ENCODE measurements at places on chromosomes 3 and 15.

GRCh38 chr3:29311795-29312194, 30.9 kb downstream of the RBMS3 start:
- no peak for DNase-seq

GRCh38 chr15:73989001-73989798, 2.9 kb downstream of the STOML1 start:
- no peak for DNase-seq

DNA sequence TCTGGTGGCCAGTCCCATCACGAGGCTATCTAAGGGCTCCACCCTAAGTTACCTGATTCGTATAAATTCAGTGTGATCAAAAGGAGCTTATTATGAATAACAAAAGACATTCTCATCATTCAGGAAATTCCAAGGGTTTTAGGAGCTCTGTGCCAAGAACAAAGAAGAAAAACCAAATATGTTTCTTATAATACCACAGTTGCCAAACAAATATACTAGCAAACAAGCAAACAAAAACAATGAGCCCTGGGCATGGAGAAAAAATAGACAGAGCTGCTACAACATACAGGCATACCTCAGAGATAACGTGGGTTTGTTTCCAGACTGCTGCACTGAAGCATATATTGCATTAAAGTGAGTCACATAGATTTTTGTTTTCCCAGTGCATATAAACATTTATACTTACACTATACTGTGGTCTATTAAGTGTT, 20.2 kb upstream of the CFAP161 start:
- no peak for DNase-seq

DNA sequence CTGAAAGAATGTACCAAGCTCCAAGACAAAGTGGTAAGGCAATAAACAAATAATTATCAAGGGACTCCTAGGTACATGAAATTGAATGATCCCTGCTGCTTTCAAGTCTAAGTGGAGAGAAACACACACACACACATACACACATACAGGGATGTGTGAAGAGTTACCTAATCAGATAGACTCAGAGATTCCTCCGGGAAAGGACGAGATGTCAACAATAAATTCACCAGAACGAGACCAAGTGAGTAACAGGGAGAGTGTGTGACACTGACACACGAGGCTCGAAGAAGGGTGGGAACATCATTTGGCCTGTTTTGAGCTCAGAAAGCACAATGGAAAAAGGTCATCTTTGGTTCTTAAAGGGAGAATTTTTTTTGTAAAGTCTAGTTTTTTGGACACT, 13.4 kb downstream of the LRIG1 start:
- DNase-seq: no peak

DNA sequence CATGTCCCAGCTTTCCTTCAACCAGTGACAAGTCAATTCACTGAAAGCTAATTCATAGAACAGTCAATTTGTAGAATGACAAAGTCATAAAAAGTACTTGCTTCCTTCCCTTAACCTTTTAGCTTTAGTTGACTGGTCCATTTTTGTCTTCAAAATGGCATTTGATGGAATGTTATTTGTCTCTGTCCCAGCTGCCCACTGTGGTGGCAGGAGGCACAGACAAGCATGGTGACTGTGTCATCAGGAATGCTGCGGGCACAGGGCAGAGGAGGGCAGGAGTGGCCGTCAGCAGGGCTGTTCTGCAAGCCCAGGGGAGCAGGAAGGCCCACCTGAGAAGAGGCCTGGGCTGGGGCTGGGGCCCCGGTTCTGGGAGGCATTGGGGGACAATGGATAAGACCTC, 10.0 kb downstream of the IQSEC1 start:
- DNase-seq: no peak

DNA sequence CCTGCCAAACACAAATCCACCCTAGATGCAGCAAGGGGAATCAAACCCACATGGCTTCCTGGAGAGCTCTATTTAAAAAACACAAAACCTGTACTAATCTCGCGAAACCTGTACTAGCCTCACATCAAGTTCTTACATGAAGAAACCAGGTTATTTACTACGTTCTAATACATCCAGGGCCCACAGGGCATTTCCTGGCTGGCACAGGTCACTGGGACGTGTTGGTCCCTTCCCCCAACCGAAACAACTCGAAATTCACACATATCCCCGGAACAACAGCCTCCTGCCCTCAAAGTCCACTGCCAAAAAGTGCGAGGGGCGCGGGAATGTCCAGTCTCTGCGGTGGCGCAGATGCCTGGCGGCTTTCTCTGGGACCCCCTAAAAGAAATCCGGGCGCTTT, 955 bp downstream of the CDCP1 start:
- no peak for DNase-seq

GRCh38 chr3:3087279-3087678, 22.9 kb downstream of the IL5RA start:
- no peak for DNase-seq

- DNase-seq: no peak
Observed at GRCh38 chr3:29773481-29773880, 492.6 kb downstream of the RBMS3 start.

GRCh38 chr15:29094711-29095110, 174.9 kb downstream of the NSMCE3 start:
- no peak for DNase-seq

- no peak for DNase-seq
Observed at GRCh38 chr15:76147906-76148570, 88.3 kb downstream of the TMEM266 start.

DNA sequence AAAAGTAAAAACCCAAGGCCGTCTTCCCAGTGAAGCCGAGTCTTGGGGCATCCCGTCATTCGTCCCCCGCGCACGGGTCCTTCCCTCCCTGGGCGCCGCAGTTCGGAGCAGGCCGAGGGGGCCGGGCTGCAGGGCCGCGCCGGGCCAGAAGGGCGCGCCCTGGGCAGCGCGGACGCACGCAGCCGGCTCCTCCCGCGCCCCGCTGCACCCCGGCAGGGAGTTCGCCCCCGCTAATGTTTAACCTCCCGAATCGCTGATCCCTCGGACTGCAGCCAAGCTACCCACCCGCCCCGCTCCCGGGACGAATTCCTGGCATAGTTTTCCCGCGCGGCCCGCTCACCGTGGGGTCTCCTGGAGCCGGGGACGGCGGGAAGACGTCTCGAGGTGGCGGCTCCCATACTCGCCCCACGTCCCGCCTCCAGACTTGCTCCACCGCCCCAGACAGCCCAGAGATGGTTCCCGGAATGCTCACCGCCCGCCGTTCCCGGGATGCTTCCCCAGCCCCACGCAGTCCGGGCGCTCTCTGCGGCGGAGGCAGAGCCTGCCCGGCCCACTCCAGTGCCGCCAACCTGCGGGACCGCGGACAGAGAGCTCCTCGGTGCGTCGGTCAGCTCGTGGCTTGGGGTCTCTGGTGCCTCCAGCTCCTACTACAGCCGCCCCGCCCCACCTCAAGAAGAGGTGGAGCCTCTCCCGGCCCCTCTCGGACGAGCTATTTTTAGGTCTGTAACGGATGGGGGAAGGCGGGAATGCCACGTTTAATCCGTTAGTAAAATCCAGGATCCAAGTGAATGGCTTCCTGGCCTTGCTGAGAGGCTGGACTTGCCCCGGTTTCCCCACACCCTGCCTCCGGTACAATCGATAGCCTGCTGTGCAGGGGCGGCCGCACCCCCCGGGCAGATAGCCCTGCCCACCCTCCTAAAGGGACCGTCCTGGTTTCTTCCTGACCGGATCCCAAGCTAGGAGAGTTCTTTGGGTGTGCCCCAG, at the start of gene DZIP1L:
Gene DZIP1L (minus strand): TSS at position 621 of the 984 bp plus-strand sequence. CDS start 11,637 bp downstream, outside the sequence.
- DNase-seq: no peak

DNA sequence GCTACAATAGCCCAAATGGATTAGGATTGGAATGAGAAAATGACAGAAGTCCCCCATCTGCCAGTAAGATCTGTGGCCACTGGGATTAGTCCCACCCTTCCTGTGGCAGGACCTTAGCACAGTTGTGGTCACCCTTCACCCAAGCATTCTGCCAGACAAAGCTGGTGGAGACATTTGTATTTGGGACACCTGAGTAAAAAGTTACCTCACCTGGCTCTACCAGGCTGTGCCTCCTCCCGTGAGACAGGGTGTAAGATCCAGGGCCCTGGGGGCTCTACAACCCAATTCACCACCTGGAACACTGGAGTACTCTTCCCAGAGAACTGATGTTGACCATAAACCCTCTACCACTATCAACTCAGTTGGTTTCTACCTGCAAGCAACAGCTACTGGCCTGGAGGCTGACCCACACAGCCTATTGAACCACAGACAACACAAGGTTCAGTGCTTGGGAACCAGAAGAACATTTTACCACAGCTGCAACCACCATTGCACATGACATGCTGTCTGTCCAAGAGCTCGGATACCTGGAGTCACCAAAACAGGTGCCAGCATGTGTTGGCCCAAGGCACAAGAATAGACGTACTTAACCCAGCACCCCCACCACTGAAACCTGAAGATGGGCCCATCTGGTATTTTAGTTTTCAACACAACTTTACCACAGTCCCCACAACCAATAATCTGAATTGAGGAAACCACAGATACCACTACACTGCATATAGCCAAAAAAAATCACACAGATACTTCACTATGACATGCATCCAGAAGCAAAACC, 1686.7 kb downstream of the SI start:
- DNase-seq: no peak

GRCh38 chr3:191336833-191337232, 6.5 kb upstream of the UTS2B start:
- DNase-seq: no peak

GRCh38 chr15:65907661-65908060, 38.4 kb downstream of the RAB11A start:
- DNase-seq: no peak

DNA sequence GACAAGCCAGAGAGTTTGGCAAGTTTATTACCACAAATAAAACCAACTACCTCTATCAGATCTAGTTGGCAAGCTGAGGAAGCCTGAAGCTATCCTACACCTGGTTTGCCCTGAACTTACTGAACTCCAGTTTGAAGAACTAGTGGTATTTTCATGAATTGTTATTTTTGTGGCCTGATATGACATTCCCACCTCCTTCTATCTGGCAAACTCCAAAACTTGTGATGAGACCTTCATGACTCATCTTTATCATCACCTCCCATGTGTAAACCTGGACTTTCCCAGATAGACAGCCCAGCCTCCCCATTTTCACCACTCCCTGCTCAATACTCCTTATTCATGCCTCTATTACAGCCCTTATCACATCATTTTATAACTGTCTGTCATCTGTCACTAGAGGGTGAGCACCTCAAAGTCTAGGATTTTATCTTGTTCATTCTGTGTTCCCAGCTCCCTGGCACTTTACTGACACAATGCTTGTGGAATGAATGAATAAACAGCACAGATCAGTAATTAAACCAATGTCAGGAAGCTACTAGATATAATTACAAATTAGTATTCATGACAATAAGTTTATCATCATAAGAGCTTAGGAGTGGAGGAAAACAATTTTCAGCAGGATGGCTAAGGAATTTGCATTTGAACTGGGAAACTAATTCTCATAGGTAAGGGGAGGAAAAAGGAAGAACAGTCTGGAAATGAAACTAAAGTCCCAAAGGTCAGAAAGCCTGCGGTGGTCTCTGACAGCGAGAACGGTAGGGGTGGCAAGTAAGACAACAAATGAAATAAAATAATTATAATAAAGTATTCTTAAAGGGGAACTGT, 13.2 kb upstream of the TRANK1 start:
- no peak for DNase-seq

GRCh38 chr3:101862416-101863165, 13.3 kb downstream of the NFKBIZ start:
- DNase-seq: no peak

- DNase-seq: no peak
Observed at GRCh38 chr3:71430941-71431552, 152.5 kb downstream of the FOXP1 start.

GRCh38 chr15:63323798-63324563, 46.6 kb downstream of the APH1B start:
- no peak for DNase-seq

DNA sequence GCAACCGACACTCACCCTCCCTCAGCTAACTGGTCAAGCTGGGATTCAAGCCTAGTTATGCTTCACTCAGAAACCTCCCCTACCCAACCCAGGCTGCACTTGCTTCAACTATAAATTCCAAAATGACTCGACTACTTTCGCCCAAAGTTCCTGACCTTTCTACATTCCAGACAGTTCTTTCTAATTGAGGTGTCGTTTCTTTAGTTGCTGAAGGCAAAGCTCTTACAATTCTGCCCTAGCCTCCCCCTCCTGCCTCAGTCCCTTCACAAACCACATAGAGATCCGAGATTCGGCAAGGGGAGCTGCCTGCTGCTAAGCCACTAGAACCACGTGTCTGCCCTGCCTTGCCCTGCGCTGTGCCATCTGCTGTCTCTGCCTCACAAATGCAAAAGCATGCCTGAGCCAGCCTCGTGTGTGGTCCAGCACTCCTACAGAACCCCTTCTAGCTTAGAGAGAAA, 74.7 kb upstream of the SH3GL3 start:
- no peak for DNase-seq

- no peak for DNase-seq
Observed at GRCh38 chr3:156316076-156316475, 195.7 kb downstream of the KCNAB1 start.

- no peak for DNase-seq
Observed at GRCh38 chr3:4571690-4572334, 78.7 kb downstream of the ITPR1 start.

DNA sequence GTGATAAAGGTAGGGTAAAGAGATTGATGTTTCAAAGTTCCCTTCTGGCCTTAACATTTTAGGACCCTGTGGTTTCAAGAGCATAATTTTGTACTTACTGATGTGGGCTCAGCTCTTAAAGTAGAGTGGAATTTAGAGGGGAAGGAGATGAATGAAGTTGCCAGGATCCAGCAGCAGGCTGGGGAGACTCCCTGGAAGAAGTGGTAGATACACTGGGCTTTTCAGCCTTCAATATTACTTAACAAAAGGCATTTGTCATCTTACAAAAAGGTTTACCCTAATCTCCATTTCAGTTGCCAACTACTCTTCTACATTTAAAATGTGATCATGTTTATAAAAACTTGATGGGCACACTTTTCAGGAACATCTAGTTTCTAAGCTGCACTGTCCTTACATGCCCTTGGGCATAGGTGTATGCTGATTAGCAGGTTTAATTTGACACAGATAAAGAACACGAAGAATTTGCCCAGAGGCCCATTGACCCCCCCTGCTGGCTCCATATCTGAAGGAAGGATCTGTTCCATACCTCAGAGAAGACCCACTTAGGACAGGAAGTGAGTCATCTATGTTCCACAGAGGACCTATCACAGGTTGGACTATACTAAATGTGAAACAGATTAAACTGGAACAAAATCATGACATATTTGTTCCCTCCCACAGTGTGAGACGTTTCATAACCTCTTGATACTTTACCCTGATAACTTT, 93.0 kb upstream of the LPP start:
- DNase-seq: peak; percentile 17

- no peak for DNase-seq
Observed at GRCh38 chr3:45978006-45978761, 17.4 kb downstream of the FYCO1 start.
